ENCODE measurements at places on chromosomes 12 and 14. TPM values are rescaled to one million over a fixed set of nuclear protein-coding genes. Genes with fewer than 3 reads are reported as not detected.

The GYS2 gene
- not detected for total RNA-seq

DNA sequence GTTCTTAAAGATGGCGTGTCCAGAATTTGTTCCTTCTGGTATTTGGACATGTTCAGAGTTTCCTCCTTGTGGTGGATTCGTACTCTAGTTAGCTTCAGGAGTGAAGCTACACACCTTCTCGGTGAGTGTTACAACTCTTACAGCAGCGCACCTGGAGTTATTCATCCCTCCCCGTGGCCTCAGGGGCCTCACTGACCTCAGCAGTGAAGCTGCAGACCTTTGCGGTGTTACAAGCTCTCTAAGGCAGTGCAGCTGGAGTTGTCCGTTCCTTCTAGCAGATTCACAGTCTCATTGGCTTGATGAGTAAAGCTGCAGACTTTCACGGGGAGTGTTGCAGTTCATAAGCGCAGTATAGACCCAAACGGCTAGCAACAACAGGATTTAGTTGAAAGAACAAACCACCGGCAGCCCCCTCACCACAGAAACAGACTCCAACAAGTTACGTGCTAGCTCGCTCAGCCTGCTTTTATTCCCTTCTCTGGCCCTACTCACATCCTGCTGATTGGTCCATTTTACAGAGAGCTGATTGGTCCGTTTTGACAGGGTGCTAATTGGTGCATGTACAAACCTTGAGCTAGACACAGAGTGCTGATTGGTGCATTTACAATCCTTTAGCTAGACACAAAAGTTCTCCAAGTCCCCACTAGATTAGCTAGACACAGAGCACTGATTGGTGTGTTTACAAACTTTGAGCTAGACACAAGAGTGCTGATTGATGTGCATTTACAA is 4.5 kb upstream of the CDKN3 start:
- DNase-seq: no peak

The FGD6 gene
- 4.5 TPM for total RNA-seq

The CD163L1 gene
- 17.7 TPM for total RNA-seq

The SIX1 gene
- not detected for total RNA-seq

GRCh38 chr12:11960646-11961045 is 110.1 kb upstream of the BCL2L14 start:
- DNase-seq: no peak

- DNase-seq: peak; percentile 26
These were observed 69.2 kb downstream of the NTN4 start for GRCh38 chr12:95721320-95721719.

GRCh38 chr14:34030864-34031263 is 80.0 kb upstream of the EGLN3 start:
- DNase-seq: peak; percentile 84

DNA sequence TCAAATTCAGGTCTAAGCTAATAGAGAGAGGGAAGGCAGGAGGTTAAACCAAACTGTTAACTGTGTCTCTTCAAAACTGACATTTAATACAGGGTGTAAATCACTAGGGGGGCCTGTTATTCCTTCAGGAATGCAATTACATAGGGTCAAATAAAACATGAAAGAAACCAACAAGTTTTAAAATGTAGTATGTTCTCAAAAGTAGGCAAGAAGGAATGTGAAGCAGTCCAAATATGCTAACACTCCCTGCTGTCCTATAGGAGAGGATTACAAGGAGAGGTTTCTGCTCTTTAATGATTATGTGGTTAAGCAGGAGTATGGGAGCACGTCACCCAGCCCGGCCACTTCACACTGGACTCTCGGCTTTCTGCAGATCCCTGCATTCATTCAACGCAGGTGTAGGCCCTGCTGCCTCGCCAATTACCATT is 42.5 kb upstream of the BMP4 start:
- no peak for DNase-seq

DNA sequence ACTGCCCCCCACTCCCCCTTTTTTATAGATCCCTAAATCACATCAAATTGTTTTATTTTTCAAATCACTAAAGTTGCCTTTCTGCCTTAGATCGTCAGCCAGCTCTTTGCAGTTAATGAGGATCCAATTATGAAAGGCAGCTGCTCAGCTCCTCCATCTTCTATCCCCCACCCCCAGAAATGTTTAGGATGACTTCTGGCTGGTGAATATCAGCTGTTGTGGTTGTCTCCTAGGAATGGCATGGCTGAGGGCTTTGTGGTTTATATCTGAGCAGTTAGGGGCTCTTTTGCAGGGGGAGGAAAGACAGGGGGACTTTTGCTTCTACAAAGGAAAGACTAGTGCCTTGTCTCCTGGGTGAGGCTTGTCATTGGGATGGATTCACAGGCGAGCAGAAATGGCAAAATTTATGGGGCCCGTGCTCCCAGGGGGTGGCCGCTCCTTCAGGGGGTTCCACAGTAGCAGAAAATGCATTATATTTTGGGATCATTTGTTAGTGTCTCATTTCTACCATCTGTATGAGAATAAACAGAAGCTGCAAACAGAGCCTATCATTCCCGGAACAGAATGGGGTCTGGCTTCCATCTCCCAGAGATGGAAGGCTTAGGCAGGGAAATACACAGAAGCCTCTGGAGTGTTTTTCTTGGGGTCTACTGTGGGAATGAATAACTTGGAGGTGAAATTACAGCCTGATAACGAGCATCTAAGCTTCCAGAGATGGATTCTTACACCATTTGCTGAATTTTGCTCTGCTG is 6.5 kb downstream of the JDP2 start:
- no peak for DNase-seq

DNA sequence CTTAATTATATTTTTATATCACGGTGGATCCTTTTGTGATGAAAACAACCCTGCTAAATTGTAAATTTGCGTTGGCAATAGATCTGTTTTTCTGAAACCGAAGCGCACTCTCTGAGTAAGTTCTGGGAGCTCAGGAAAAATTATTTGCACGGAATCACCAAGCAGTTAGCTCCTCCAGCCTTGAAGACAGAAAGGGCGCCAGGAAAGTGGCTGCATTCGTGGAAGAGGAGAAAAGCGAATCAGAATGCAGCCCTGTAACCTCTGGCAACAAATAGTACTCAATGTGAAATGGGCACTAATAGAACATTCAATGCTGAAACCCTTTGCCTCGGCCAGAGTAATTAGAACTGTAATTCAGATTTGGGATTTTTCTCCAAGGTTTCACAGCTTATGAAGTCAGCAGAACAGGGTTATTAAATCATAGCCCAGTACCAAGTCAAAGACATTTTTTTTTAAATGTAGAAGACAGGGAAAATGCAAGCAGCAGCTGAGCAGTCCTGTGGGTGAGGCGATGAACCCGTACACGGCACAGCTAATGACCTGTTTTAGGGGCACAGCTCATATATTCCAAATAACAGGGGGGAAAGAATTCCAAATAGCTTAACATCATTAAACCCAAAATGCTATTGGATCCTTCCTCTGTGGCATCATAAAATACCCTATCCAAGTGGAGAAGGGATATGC is 251.4 kb downstream of the EGLN3 start:
- DNase-seq: no peak

DNA sequence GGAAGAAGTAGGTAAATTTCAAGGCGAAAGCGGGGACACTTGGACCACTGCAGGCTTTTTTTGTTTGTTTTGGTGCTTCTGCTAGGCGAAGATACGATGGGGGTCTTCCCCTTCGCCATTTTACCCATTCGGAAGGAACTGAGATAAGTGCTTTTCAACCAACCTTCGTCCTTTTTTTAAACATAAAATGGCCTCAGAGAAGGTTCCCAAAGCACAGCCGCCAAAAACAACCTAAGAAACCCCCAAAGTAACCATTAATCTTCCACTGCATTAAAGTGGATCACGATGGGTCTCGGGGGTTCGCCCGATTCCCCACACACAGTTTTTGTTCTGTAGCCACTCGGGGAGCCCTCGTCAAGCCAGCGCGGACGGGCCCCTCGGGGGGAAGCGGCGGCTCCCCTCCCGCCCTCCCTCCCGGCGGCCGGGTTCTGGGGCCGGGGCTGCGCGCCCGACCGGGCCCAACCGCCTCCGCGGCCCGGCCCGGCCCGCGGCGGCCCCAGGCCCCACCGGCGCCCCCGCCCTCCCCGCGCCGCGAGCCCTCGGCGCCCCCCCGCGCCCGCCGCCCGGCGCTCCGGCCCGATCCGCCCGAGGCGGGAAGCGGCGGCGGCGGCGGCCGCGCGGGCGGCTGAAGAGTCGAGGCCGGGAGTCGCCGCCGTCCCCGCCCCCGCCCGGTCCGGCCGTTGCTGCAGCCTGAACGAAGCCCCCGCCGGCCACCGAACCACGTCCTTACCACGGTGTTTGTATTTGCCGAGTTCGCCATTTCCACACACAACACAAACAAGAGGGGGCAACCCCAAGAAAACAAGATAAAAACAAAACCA is 790 bp downstream of the GTF2A1 start:
- peak; percentile 82 for DNase-seq

The FAM222A gene
- 5.4 TPM for total RNA-seq

DNA sequence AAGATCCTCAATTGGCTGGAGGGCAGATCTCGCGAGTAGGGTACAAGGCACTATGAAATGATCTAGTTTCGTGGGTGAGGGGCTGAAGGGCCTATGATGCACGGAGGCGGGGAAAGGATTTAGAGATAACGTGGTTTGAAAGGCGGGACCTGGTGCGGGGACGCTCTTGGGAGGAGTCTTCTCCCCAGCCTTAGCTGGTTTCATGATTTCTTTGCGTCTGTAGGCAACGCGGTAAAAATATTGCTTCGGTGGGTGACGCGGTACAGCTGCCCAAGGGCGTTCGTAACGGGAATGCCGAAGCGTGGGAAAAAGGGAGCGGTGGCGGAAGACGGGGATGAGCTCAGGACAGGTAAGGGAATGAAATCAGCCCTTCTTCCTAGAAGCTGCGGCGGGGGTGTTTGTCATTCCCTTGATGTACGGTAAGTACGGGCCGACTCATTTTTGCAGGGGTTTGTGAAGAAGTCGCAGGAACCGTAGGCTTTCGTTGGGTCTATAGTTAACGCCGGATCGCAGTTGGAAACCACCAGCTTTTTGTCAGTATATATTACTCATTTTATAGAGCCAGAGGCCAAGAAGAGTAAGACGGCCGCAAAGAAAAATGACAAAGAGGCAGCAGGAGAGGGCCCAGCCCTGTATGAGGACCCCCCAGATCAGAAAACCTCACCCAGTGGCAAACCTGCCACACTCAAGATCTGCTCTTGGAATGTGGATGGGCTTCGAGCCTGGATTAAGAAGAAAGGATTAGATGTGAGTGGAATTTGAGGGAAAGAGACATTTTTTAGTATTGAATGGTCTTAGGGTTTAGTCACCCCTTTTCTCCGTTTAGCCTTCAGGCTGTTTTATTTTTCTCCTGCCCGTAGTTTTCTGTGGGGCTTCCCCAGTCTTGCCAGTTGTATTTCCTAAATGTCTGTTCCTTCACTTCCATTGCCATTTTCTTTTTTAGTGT is 602 bp downstream of the APEX1 start:
- DNase-seq: no peak

The TMEM253 gene
- total RNA-seq: not detected

GRCh38 chr12:52975820-52976573 is 27.1 kb downstream of the KRT18 start:
- peak; percentile 66 for DNase-seq

The ATP23 gene
- total RNA-seq: 4.1 TPM

GRCh38 chr14:73817020-73817655 is 34.5 kb upstream of the PTGR2 start:
- DNase-seq: no peak

The INHBC gene
- 0.37 TPM for total RNA-seq

- no peak for DNase-seq
These were observed 161.0 kb downstream of the CRADD start for GRCh38 chr12:93838193-93838592.

Measured in stomach (tissue), 19 donors.